Aorta (tissue), 5 donors: ENCODE measurements at places on chromosomes 13 and 19. TPM values are rescaled to one million over a fixed set of nuclear protein-coding genes. Genes with fewer than 3 reads are reported as not detected.

DNA sequence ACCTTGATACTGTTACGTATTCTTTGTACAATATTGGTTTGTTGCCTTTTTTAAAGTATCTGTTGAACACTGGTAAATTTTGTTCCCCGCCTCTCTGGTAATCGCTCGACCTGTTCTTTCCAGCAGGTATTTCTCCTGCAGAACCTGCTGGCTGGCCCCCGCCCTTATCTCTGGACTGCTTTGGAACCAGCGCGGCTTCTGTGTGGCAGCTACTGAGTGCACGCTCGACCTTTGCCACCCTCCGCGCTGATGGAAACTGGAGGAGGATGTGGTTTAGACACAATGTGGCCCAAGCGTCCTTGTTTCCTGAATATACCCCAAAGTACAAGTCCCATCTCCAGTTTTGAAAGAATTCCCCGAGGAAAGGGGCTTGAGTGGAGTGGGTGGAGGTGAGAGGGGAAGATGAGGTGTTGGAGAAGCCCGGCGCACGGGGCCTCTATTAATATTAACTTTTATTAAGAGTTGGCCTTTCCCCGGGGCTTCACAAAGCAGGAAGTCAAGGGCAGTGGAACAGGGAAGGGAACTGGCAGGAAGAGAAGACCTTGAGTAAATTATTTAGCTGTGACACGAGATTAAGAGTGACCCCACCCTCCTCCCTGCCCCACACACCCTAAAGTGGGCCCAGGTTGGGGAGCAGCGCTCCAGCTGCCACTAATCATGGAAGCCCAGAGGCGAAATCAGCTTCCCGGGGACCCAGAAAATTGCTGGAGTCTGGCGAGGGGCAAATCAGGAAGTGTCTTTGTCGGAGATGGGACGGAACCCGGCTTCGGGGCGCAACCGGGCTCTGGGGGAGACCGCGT, 16.0 kb downstream of the CDX2 start:
- no peak overlapping the region for H3K4me3 ChIP-seq
- H3K27me3 ChIP-seq = no peaks in the 10 kb centered on the region
- H3K4me1 ChIP-seq = no peaks in the 10 kb centered on the region

GRCh38 chr19:16554776-16555175, 12.5 kb upstream of the CHERP start:
- H3K4me1 ChIP-seq = no peaks in the 10 kb centered on the region
- peaks cover 4% of the 10 kb centered on the region for H3K36me3 ChIP-seq
- H3K4me3 ChIP-seq = no peak overlapping the region

GRCh38 chr13:61417086-61417570, 1.5 kb upstream of the PCDH20 start:
- no peak overlapping the region for H3K4me3 ChIP-seq
- no peaks in the 10 kb centered on the region for H3K27me3 ChIP-seq
- DNase-seq = no peak
- H3K27ac ChIP-seq = no peak overlapping the region
- no peaks in the 10 kb centered on the region for H3K36me3 ChIP-seq
- no peaks in the 10 kb centered on the region for H3K4me1 ChIP-seq

HSD17B14 gene
- polyA plus RNA-seq = 14.3 TPM

KCNK6 gene
- 23.5 TPM for polyA plus RNA-seq

DNA sequence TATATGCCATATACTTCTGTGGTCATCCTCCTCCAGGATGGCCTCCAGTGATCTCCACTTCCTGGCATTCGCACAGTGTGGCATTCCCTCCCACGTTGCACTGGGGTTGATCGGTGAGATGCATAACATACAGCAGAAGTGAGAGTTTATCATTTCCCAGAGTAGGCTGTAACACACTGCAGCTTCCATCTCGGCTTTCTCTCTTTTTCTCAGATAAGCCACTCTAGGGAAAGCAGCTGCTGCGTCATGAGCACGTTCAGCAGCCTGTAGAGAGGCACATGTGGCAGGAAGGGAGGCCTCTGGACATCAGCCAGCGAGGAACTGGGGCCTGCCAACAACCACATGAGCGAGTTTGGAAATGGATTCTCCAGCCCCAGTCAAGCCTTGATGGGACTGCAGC, 807.1 kb downstream of the DIAPH3 start:
- H3K27me3 ChIP-seq = no peaks in the 10 kb centered on the region
- no peaks in the 10 kb centered on the region for H3K4me1 ChIP-seq
- no peak overlapping the region for H3K4me3 ChIP-seq
- H3K36me3 ChIP-seq = no peaks in the 10 kb centered on the region
- DNase-seq = peak; percentile 78

DNA sequence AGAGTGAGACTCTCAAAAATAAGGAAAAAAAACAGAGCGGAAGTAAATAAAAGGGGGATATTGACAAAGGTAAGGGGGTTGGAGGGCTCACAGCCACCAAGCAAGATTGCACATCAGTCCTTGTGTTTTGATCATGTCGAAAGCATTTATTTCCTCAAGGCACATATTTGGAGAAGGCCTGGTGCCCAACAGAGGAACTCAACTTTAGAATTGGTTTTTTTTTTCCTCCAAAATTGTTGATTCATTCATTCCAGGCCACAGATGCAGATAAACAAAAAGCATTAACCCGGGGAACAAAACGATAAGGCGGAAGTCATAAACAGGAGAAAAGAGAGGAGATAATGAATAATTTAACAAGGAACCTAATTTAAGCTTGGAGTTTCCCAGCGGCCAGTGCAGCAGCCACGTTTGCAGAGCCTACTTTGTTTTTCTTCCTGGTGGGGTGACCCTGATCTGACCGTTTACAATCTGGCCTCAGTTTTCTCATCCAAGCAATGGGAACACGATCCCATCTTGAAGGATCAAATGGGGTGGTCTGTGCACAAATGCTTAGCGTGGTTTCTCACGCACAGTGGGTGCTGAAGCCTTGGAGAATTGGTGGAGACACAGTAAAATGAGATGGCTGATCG, 2.1 kb upstream of the PTPRS start:
- no peak overlapping the region for H3K27ac ChIP-seq
- no peaks in the 10 kb centered on the region for H3K27me3 ChIP-seq
- peaks cover 3% of the 10 kb centered on the region for H3K4me1 ChIP-seq

- peaks cover 2% of the 10 kb centered on the region for H3K36me3 ChIP-seq
- peak overlapping the region; percentile 75 for H3K4me3 ChIP-seq
- H3K27me3 ChIP-seq = no peaks in the 10 kb centered on the region
- peak overlapping the region; percentile 76 for H3K27ac ChIP-seq
- H3K4me1 ChIP-seq = no peaks in the 10 kb centered on the region
- DNase-seq = no peak
Observed at GRCh38 chr13:49400755-49401659, 42.9 kb downstream of the CAB39L start.

GRCh38 chr19:6518145-6518911, 12.5 kb upstream of the TNFSF9 start:
- H3K36me3 ChIP-seq = no peaks in the 10 kb centered on the region
- no peaks in the 10 kb centered on the region for H3K4me1 ChIP-seq
- no peaks in the 10 kb centered on the region for H3K27me3 ChIP-seq
- no peak overlapping the region for H3K27ac ChIP-seq
- DNase-seq = no peak
- H3K4me3 ChIP-seq = no peak overlapping the region

GRCh38 chr13:80131204-80131603, 209.7 kb downstream of the SPRY2 start:
- peak; percentile 86 for DNase-seq
- H3K27ac ChIP-seq = no peak overlapping the region
- no peaks in the 10 kb centered on the region for H3K36me3 ChIP-seq
- H3K27me3 ChIP-seq = no peaks in the 10 kb centered on the region
- H3K4me1 ChIP-seq = no peaks in the 10 kb centered on the region

DNA sequence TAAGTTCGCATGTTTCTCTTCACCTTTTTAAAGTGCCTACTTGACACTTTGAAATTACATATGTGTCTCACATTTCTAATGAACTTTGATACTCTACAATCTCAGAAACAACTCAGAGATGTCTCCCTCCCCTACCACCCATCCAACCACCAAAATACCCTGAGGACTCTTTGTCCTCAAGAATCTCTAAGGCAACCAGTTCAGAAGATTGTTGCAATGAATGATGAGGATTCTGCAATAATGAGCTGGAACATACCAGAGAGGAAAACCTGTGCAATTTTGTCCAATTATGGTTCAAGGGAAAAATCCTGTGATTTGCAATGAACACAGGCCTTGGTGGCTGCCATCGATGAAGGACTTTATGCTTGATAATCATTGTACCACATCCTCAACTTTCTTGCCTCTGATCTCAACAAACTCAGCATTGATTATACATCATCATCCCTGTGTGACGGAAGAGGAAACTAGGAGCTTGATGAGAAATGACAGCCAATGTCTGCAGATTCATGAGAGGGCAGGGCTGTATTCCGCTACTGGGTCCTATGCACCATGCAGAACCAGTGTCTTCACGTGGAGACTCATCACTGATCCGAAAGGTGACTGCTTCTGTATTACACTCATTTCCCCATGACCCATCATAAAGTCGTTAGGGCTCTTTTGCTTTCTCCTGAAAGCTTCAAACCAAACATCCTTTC, 1.1 kb downstream of the FPR1 start:
- H3K27ac ChIP-seq = no peak overlapping the region
- no peak overlapping the region for H3K4me3 ChIP-seq
- H3K4me1 ChIP-seq = no peaks in the 10 kb centered on the region
- H3K36me3 ChIP-seq = no peaks in the 10 kb centered on the region
- DNase-seq = no peak

DNA sequence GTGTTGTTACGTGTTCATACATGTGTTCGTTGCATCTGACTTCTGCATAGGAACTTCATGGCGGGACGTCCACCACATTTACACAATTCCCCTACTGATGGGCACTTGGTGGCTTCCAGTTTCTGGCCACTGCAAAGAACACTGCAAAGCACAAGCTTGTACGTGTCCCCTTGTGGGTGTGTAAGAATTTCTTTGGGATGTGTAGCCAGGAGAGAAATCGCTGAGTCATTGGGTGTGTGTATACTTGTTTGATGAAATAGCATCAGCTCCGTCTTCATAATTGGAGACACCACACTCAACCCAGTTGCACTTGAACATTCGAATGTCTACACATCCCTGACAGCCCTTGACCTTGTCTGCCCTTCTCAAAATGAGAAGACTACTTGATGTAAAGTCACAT, 19.2 kb downstream of the KLK5 start:
- H3K36me3 ChIP-seq = no peaks in the 10 kb centered on the region
- no peak overlapping the region for H3K4me3 ChIP-seq
- no peak overlapping the region for H3K27ac ChIP-seq
- no peaks in the 10 kb centered on the region for H3K4me1 ChIP-seq
- H3K27me3 ChIP-seq = no peaks in the 10 kb centered on the region

DNA sequence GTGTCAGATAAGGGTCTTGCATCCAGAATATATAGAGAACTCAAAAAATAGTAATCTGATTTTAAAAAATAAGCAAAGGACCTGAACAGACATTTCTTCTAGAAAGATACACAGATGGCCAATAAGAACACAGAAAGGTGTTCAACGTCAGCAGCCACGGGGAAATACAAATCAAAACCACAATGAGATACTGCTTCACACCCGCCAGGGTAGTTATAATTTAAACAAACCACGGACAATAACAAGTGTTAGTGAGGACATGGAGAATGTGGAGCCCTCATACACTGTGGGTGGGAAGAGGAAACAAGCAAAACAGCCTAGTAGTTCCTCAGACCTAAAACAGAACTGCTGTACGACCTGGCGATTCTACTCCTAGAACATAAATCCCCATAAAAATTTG, 26.7 kb upstream of the NAPA start:
- no peaks in the 10 kb centered on the region for H3K27me3 ChIP-seq
- no peak overlapping the region for H3K27ac ChIP-seq
- DNase-seq = peak; percentile 2

SBSN gene
- polyA plus RNA-seq = 0.23 TPM

DNA sequence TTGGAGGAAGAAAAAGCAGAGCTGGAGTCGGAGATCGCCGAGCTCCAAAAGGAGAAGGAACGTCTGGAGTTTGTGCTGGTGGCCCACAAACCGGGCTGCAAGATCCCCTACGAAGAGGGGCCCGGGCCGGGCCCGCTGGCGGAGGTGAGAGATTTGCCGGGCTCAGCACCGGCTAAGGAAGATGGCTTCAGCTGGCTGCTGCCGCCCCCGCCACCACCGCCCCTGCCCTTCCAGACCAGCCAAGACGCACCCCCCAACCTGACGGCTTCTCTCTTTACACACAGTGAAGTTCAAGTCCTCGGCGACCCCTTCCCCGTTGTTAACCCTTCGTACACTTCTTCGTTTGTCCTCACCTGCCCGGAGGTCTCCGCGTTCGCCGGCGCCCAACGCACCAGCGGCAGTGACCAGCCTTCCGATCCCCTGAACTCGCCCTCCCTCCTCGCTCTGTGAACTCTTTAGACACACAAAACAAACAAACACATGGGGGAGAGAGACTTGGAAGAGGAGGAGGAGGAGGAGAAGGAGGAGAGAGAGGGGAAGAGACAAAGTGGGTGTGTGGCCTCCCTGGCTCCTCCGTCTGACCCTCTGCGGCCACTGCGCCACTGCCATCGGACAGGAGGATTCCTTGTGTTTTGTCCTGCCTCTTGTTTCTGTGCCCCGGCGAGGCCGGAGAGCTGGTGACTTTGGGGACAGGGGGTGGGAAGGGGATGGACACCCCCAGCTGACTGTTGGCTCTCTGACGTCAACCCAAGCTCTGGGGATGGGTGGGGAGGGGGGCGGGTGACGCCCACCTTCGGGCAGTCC, 5.0 kb downstream of the FOSB start:
- H3K27ac ChIP-seq = no peak overlapping the region
- no peaks in the 10 kb centered on the region for H3K4me1 ChIP-seq
- H3K27me3 ChIP-seq = no peaks in the 10 kb centered on the region
- no peaks in the 10 kb centered on the region for H3K36me3 ChIP-seq
- H3K4me3 ChIP-seq = no peak overlapping the region

DNA sequence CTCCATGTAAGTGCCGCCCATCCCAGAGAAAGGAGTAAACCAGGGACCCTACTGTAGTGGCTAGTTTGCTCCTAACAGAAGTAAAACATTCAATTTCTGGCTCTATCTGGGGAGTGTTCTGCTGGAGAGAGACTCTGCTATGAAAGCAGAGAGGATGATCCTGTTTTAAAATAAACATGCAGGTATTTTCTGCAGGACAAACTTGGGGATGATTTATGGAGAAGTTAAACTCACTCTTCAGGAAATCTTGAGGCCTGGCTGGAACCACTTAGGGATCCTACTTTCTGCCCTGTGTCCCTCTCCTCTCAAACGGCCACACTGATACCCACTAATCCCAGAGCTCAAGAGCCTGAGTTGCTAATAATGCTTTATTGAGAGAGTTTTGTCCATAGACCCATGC, 281.1 kb downstream of the DNAJC15 start:
- no peak overlapping the region for H3K27ac ChIP-seq
- no peak overlapping the region for H3K4me3 ChIP-seq
- no peak for DNase-seq
- H3K27me3 ChIP-seq = no peaks in the 10 kb centered on the region
- no peaks in the 10 kb centered on the region for H3K4me1 ChIP-seq
- no peaks in the 10 kb centered on the region for H3K36me3 ChIP-seq

IQCN gene
- 20.7 TPM for polyA plus RNA-seq

DNA sequence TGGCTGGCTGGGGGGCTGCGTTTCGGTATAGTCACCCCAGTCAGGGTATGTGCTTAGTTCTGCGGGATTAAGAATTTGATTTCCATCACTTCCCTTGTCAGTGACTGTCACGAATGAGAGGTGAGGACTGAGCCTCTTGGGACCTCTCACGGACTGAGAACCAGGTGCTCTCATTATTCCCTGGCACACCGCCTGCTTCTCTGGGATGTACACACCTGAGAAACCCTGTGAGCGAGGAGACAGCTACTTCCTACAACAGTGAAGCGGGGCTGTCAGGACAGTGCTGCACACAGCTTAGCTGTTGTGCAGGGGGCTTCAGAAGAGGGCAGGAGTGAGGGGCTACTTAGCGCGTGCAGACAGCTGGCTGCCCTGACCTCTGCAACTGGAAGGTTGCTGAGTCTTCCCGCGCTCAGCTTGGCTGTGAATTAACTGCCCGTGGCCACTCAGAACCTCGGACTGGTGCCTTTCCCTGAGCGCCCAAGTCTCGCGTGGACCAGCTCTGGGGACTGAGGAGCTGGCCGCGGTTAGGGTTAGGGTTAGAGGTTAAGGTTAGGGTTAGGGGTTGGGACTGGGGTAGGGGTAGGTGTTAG, 65.3 kb upstream of the MCF2L start:
- H3K27me3 ChIP-seq = no peaks in the 10 kb centered on the region
- H3K4me1 ChIP-seq = no peaks in the 10 kb centered on the region
- H3K27ac ChIP-seq = no peak overlapping the region
- H3K36me3 ChIP-seq = no peaks in the 10 kb centered on the region
